ENCODE measurements at places on chromosomes 5 and 9.

DNA sequence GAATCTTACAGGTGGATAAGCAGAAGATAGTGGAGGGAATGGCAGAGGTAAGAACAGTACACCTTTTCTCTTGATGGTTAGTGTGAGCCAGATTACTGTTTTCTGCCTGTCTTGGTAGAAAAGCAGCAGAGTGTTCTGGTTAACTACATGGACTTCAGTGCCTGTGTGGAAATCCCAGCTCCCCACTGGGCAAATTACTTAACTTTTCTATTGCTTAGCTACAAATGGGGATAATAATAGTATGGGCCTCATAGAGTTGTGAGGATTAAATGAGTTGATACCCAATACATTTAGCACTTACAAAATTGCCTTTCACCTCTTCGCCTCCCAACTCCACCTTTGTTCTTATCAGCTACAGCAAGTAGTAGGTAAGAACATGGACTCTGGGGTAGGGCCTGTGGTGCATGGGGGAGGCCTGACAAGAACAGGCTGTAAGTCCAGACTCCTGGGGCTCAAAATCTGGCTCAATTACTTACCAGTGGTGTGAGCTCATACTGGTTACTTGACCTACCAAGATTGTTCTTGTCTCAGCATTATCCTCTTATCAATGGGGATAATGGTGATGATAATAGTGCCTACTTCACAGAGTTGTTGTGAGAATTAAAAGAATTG, 125.1 kb downstream of the LIFR start:
- DNase-seq: no peak

DNA sequence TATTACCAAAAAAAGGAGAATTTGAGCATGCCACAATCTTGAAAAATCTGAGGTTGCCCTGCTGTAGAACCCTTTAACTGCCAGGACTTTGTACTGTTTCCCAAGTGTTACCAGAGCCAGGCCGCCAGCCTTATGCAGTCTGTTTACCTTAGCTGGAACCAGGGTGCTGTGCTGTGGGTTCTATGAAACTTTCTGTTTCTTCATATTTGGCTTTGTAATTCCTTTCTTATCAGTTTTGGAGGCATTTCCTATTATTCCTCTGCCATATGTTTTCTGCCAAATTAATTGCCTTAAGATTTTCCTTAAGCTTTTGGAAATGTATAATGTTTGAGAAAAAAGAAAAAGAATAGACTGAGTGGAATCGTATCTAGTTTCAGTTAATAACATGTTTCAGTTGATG, 2.1 kb downstream of the S1PR3 start:
- DNase-seq: no peak

GRCh38 chr5:121987052-121987684, 25.4 kb downstream of the SRFBP1 start:
- no peak for DNase-seq

- no peak for DNase-seq
These were observed 120.0 kb downstream of the DAB2IP start for GRCh38 chr9:121771418-121771817.

GRCh38 chr9:96342571-96343245, 40.7 kb upstream of the HSD17B3 start:
- DNase-seq: no peak

DNA sequence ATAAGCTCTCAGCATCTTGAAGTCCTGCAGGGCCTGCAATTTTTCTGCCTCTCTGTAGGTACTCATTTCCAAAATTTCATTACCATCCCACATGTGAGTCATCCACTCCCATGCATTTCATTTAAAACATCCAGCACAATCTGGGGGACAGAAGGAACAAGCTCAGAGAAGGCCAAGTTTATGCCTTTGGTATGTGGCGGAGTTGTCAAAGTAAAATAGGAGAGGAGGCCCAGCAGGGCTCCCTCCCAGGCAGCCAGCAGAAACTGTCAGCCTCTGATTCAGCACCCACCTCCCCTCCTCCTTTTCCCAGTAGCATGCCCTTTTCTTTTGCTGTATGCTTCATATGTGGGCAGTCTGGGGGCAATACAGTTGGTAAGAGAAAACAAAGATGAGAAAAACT, 126.4 kb upstream of the ZNF366 start:
- DNase-seq: no peak

DNA sequence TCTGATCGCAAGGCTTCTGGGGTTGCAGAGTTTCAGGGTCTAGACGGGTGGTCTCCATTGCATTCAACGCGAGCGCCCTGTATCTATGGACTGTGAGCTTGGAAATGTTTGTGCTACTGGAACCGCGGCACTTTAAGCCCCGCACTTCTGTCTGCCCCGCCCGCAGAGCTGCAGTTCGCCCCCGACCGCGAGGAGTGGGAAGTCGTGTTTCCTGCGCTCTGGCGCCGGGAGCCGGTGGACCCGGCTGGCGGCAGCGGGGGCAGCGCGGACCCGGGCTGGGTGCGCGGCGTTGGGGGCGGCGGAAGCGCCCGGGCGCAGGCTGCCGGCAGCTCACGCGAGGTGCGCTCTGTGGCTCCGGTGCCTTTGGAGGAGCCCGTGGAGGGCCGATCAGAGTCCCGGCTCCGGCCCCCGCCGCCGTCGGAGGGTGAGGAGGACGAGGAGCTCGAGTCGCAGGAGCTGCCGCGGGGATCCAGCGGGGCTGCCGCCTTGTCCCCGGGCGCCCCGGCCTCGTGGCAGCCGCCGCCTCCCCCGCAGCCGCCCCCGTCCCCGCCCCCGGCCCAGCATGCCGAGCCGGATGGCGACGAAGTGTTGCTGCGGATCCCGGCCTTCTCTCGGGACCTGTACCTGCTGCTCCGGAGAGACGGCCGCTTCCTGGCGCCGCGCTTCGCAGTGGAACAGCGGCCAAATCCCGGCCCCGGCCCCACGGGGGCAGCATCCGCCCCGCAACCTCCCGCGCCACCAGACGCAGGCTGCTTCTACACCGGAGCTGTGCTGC, 1.0 kb downstream of the ADAMTS19 start:
- DNase-seq: no peak

DNA sequence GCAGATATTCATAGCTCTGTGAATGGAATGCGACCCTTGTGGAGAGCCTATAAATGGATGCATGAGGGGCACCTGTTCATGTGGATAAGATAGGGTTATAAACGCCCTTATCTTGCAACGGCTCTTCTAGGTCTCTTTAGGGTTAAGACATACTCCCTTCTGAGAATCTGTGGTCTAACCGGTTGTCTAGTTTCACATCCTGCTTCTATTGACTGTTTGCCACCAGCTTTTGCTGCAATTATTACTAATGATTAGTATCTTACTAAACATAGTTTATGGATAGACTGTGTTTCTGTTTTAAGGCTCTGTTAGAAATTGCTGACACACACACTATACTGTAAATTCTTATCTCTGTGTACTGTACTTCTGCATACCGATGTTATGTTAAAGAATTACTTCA, 198.9 kb upstream of the CYLC2 start:
- DNase-seq: no peak

DNA sequence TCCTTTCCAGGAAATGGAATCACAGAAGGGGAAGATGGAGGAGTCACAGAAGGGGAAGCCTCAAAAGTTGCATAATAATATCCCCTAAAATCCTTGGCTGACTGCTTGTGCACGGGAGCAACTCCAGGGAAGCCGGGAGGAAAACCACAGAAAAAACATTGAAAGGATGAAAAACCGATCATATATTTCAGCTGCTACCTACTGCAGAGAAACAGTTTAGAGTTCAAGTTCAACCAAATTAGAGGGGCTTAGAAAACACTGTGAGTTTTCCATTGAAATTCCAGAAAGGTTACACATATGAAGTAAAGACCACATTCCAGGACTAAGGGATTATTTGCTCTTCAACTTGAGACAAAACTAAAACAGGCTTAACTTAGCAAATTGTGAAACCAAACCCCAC, 37.6 kb upstream of the MTAP start:
- DNase-seq: no peak

GRCh38 chr5:61653807-61654580, 321.9 kb downstream of the ZSWIM6 start:
- DNase-seq: no peak

DNA sequence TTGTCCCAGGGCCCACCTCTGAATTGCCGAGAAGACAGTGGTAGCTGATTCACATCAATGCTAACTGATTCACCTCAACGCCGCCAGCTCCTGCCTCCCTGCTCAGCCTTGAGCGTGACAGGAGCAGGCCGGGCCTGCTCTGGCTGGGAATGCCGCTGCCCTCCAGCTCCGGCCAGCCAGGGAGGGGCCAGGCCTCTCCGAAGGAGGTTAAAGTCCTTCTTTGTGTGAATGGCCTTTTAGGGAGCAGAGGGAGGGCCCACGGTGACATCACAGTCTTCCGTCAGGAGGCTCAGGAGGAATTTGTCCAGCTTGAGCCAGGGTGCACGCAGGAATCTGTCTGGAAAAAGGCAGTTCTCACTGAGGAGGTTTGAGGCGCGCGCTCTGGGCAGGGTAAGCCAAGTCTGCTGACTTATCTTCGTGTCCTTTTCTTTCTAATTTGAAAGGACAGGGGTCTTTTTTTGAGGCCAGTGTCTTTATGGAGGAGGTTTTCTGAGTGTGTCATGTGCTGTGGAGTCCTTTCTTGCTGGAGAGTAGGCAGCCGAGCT, 82.7 kb downstream of the C9orf152 start:
- peak; percentile 99 for DNase-seq

DNA sequence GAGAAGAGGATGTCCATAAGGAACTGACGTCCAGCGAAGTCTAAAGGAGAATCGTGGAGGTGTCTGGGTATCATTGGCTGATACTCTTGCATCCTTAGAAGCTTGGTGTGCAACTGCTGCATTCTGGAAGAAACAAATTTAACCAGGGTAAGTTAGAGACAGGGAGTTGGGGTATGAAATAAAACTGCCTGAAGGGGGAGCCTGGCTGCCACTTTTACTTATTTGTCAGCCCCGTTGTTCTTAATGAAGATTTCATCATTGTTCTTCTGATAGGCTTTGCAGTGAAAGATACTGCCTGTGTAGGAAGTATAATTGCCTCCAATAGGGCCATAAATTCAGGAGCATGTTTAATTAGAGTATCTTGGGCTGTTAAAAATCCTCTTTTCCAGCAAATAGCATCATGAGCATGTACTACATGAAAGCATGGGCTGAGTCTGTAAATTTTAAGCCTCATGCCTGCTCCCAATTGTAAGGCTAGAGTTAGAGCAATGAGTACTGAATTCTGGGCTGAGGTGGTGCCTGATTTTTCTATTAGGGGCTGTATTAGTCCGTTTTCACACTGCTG, 1264.5 kb upstream of the ACO1 start:
- DNase-seq: no peak

DNA sequence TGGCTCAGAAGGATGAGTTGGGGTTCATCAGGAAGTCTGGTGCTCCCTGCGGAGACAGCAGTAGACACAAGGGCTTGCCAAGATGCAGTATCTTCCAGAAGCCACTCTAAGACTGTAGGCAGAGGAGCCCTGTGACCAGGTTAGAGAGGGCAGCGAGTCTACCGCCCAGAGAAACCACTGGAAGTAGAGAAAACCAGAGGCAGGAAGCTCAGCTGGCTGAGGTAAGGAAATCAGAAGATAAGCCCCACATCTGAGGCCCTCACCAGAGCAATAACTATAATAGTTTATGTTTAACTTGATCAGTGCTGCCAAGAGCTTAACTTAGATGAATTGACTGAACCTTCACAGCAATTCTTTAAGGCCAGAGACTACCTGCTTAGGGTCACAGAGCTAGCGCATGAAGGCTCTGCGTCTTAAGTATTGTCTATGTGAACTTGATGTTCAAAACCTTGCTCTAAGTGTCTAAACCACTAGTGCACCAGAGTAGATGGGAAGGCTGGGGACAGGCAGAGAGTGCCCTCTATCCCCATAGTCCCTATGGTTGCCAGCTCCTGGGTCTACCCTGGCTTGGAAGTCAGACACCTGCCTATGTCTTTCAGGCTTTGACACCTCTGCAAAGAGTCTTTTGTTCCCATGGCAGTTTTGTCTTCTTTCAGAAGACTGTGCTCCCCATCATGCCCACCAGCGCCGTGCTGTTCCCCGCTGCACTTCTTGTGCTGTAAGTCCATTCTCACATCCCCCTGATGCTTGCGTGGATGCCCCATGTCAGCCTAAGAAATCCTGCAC, 228.2 kb upstream of the KLF4 start:
- DNase-seq: no peak

- no peak for DNase-seq
These were observed 708.7 kb downstream of the CDH9 start for GRCh38 chr5:26329562-26330189.

DNA sequence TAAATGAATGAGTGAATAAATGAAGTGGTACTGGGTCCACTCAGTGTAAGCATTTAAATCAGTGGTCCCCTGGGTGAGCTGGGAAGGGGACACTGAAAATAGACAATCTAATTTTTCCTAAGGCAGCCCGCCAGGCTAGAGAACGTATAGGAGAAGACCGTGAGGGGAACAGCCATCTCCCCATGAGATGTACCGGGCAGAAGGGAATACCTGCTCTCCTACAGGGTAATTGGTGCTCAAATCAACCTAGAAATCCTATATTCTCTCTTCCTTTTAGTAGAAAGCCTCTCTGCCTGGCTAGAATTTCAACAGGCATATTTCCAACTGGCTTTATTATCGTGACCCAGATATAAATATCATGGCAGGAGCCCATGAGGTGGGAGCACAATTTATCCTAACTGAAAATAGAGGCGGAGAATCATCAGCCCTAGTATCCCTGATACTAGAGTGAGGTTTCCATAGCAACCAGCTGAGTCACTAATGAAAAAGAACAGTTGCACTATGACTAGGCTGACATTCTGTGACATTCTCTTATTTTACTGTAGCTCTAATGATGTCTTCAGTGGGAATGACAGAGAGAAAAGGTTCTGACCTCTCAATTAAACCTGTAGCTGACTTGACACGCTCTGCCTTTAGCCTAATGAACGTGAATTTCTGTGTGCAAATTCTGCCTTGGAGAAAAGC, 96.5 kb upstream of the CAST start:
- no peak for DNase-seq

- no peak for DNase-seq
These were observed 179.1 kb upstream of the FBXL7 start for GRCh38 chr5:15320871-15321270.

DNA sequence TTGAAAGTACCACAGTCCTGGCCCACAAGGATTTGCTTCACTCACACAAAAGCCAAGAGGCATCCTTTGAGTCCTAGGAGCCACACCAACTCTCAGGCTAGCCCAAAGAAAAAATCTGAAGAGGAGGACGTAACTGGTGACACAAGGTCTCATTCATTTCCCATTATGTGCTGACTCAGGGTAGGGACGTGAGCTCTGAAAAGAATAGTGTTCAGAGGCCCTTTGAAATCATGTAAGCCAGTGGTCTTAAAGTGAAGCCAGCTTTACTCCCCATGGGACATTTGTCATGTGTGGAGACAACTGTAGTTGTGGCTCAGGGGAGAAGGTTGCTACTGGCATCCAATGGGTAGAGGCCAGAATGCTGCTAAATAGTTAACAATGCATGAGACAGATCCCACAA, 332.4 kb downstream of the KCTD16 start:
- no peak for DNase-seq

GRCh38 chr5:148685520-148686134, 31.3 kb upstream of the HTR4 start:
- DNase-seq: no peak

- DNase-seq: peak; percentile 81
These were observed 281.3 kb downstream of the ARHGAP26 start for GRCh38 chr5:143051244-143052058.

GRCh38 chr5:58922461-58923171, 339.7 kb downstream of the RAB3C start:
- no peak for DNase-seq
